ENCODE measurements at places on chromosomes 5 and 9. TPM values are rescaled to one million over a fixed set of nuclear protein-coding genes. Genes with fewer than 3 reads are reported as not detected.

Gene NEUROG1
- total RNA-seq = not detected

Gene CDKN2B-AS1
- 4.6 TPM for total RNA-seq

DNA sequence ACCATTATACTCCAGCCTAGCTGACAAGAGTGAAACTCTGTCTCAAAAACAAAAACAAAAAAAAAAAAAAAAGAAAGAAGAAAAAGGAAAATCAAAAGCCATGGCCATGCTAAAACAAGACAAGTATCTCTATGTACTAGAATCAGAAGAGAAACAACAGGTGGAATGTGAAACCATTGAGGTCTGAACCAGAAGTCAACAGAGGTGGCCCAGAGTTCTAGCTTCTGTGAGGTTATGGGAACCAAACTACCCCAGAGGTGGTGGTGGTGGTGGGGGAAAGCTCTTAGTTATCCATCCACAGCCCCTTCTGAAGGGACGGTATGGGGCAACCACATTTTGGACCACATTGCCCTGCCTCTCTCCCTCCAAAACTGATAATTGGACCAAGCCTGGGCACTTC is 59.5 kb upstream of the ZNF366 start:
- no peaks in the 10 kb centered on the region for H3K27me3 ChIP-seq
- no peak for DNase-seq
- no peak overlapping the region for H3K27ac ChIP-seq
- no peaks in the 10 kb centered on the region for H3K36me3 ChIP-seq
- no peak overlapping the region for H3K4me3 ChIP-seq
- no peaks in the 10 kb centered on the region for H3K4me1 ChIP-seq

GRCh38 chr5:108743319-108743718 is 4.4 kb upstream of the FER start:
- no peaks in the 10 kb centered on the region for H3K27me3 ChIP-seq
- no peak for DNase-seq
- no peaks in the 10 kb centered on the region for H3K36me3 ChIP-seq
- no peak overlapping the region for H3K27ac ChIP-seq
- no peak overlapping the region for H3K4me3 ChIP-seq

DNA sequence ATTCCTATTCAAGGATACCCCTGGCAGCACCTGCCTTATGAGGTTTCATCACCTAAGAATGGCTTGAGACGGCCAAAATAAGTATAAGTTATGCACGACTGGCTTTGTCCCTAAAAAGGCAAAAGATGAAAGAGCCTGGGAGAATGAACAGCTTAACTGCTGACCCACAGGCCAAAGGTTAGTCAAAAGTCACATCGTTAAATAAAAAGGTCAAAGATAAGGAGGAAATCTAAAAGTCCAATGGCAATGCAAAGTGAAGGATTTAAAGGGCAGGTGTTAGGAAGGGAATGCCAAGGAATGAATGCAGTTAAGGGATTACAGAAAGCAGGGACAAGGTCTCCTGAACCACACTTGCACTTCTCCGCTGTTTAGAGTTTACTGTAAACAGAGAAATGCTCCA is 5.6 kb downstream of the TAL2 start:
- H3K4me1 ChIP-seq = no peaks in the 10 kb centered on the region
- no peak overlapping the region for H3K27ac ChIP-seq
- no peak overlapping the region for H3K4me3 ChIP-seq

DNA sequence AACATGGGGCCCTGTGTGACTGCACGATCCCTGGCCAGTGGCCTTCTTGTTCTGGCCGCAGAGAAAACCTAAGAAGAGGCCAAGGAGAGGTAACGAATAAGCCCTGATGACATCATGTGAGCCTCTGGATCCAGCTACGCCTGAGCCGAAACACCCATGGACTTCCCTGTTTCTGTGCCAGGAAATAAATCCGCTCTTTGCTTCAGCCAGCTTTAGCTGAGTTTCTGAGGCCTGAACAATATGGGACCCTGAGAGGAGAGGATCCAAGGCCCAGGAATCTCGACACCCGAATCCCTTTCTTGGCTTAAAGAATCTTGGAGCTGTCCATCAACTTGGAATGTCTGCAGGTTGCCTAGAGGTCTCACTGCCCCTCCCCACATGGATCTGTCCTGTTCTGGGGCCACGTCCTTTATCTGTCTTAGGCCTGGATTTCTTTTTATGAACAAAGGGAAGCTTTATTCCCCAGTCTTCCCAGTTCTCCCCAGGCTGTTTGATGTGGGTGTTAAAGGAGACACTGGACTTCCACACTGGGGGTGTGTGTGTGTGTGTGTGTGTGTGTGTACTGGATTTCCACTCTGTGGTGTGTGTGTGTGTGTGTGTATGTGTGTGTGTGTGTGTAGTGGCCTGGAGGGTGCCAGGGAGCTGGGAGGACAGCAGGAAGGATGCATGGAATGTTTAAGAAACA is 13.7 kb downstream of the IER5L start:
- no peak overlapping the region for H3K4me3 ChIP-seq
- H3K27me3 ChIP-seq = no peaks in the 10 kb centered on the region
- H3K27ac ChIP-seq = peak overlapping the region; percentile 94
- no peak for DNase-seq

Gene PCDH12
- total RNA-seq = 3.5 TPM

Gene CARTPT
- total RNA-seq = not detected

DNA sequence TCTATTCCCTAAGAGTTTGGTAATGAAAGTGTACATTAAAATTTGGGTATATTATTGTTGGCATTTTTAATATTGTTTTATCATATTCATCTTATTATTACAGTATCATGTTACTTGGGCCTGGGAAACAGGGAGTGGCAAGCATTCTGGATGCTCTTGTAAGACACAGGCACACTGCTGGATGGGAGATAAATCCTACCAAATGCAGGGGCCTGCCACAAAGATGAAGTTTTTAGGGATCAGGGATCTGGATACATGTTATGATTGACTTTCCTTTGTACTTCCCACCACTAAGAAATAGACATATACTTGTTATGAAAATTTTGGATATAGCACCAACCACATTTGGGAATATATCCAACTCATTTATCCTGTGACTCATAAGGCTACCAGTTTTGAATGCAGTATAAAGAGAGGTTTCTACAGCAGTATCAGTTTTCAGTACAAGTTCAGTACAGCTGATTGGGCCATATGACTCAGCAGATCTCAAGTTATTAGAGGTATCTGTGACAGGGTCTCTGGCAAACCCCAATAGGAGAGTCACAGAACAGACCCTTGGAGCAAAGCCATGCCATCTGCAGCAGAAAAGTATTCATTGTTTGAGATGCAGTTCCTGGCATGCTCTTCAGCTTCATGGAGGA is 360.1 kb downstream of the DMAC1 start:
- DNase-seq = no peak
- H3K27me3 ChIP-seq = no peaks in the 10 kb centered on the region
- H3K27ac ChIP-seq = no peak overlapping the region
- no peaks in the 10 kb centered on the region for H3K36me3 ChIP-seq
- H3K4me1 ChIP-seq = no peaks in the 10 kb centered on the region

- H3K4me3 ChIP-seq = no peak overlapping the region
- no peaks in the 10 kb centered on the region for H3K36me3 ChIP-seq
- H3K4me1 ChIP-seq = no peaks in the 10 kb centered on the region
- H3K27me3 ChIP-seq = no peaks in the 10 kb centered on the region
- peak overlapping the region; percentile 29 for H3K27ac ChIP-seq
Observed at GRCh38 chr5:173396311-173396993, 68.2 kb upstream of the STC2 start.

Gene ORM2
- 1.6 TPM for total RNA-seq

Gene FAM53C
- total RNA-seq = 23.3 TPM

Gene ZFP37
- 6.4 TPM for total RNA-seq

GRCh38 chr5:152374711-152375275 is 30.3 kb downstream of the NMUR2 start:
- H3K4me3 ChIP-seq = no peak overlapping the region
- no peaks in the 10 kb centered on the region for H3K4me1 ChIP-seq
- H3K36me3 ChIP-seq = no peaks in the 10 kb centered on the region
- no peak overlapping the region for H3K27ac ChIP-seq

All from breast epithelium (tissue), 4 donors.